SW 1271 (cell line): ENCODE measurements at places on chromosomes 2 and 18.

GRCh38 chr2:145813481-145813880, 1293.6 kb upstream of the ZEB2 start:
- DNase-seq: no peak

GRCh38 chr2:19987936-19988335, 2.0 kb downstream of the WDR35 start:
- DNase-seq: no peak

GRCh38 chr2:240139666-240140393, 628 bp downstream of the OTOS start:
- no peak for DNase-seq

- DNase-seq: no peak
These were observed 17.7 kb downstream of the ADNP2 start for GRCh38 chr18:80126797-80127196.

DNA sequence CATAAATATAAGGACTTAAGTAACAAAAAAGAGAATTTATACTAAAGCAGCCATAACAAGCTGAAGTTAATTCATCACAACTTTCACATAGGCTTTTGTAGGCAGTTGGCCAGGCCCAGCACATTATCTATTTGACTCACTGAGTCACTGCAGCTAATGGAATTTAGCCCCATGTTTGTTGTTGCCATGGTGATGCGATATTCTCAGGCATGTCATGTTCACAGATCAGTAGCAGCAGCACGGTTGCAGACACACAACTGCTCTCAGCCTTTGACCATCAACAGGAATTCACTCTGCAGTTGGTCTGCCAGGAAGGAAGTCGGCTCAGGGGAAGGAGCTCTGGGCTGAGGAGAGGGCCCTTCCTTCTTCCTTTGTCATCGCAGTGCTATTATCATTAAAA, 639.8 kb downstream of the TMEM182 start:
- DNase-seq: no peak

- DNase-seq: no peak
These were observed 1.1 kb downstream of the HOXD3 start for GRCh38 chr2:176158186-176158591.

DNA sequence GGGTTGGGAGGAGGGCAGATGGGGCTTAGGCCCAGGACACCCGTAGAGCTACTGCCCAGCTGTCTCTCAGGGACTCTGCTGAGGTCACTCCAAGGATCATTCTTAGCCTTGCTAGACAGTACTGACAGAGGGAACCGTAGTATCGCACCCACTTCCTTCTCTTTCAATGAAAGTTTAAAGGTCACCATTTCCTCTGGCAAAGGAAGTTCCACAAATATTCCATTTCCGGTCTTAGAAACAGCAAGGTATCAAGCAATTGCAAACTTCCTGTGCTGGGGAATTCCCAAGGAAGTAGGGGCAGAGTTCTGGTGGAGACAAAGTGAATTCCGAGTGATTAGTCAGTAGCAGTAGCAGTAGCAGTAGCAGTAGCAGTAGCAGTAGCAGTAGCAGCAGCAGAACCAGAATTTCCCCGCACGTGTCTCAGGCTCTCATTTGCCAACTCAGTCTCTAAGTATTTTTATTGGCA, 24.7 kb downstream of the IL1B start:
- peak; percentile 93 for DNase-seq

DNA sequence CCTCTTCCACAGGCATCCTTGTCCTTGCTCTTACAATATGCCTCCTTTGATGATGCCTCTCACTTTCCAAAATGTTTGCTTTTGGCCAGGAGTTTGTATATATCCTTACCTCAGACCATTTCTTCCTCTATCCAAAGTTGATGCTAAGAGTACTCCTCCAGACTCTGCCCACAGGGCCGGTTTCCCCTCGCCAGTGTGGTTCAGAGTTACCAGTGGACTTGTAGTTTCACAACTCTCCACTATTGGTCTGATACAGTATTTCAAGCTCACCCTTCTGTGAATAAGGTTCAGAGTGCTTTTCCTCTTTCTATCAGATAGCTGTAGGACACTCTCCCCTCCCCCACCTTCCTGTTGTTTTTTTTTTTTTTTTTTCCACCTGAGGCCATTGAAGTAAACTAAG, 42.2 kb upstream of the LINC00305 start:
- DNase-seq: no peak

DNA sequence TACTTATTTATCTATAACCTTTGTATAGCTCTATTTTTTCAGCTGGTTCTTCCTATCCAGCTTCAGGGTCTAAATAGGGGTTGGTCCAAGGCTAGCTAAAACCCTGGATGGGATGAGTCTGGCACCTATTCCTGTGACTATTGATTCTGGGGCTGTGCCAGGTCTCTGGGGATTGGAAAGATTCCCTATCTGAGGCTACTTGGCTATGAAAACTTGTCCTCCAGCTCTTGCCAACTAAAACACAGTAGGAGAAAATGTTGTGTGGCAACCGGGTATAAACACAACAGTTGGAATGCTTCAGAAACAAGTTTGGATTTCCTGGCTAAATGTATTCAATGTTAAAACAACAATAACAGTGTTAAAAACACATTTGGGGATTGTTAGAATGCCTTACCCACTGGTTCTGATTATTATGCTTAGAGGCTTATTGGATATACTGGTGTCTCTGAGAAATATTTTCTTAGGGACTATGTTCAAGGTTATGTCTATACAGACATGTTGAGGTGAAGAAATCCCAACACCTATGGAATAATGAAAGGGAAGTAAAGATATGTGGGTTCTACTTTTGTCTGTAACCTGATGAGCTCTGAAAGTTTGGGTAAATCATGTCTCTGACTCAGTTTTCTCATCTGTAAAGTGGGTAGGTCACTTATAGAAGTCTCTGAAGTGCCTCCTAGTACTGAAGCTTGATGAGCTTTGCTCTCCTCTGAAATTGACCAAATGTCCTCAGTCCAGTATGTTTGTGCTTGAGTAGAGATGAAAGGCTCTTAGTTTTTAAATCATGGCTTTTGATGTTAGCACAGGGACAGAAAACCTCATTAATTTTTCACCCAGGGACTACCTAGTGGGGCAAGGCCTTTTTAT, 460.7 kb downstream of the MTX2 start:
- DNase-seq: no peak

DNA sequence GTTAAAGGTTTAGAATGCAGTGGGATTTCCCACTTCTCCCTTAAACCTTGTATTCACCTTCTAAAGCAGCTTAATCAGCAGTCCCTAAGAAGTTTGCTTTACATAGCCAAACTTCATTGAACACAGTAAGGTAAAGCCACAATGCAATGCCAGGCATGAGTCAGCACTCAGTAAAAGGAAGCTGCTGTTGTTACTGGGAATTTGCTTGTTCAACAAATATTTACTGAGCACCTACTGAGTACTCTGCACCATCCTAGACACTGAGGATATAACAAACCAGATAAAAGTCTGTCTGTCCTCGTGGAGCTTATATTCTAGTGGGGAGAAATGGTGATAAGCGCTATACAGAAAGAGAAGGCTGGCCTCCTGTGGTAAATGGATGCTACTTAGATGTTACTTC, 162.7 kb downstream of the PKP4 start:
- peak; percentile 22 for DNase-seq

- no peak for DNase-seq
These were observed 6.7 kb upstream of the SCN9A start for GRCh38 chr2:166382448-166382847.

GRCh38 chr18:66575263-66575662, 28.6 kb downstream of the CDH19 start:
- DNase-seq: no peak

GRCh38 chr2:925711-926110, 24.9 kb upstream of the SNTG2 start:
- DNase-seq: no peak

- DNase-seq: no peak
These were observed 92.2 kb downstream of the STPG4 start for GRCh38 chr2:47062681-47063537.

DNA sequence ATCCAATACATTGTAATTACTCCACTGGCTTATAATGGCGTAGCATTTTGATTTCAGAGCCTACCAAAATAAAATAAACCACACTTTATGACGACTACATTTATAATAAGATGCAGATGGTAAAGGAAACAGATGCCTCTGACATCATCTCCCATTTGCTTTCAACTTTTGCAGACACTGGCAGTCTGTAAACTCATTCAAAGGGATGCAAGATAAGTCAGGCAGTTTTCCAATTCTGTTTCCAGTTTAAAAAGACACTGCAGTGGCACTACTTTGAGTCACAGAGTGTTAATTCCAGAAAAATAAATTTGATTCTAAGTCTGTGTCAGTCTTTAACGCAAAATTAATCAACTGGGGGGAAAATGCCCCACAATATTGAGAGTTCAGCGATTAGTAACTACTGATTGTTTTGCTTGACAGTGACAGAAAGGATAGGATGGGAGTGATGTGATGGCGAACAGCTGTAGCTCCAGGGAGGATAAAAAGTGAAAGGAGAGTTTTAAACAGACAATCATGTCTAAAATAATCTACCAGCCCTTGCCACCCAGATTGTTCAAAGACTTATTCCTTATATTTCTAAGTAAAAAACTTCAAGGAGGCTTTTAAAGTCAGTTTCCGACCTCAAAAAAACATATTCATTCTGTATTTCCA, 6.7 kb downstream of the DSEL start:
- no peak for DNase-seq

- DNase-seq: no peak
These were observed 63.5 kb upstream of the TAF1B start for GRCh38 chr2:9779596-9780264.

- no peak for DNase-seq
These were observed 79.8 kb downstream of the CCDC150 start for GRCh38 chr2:196719110-196719872.

DNA sequence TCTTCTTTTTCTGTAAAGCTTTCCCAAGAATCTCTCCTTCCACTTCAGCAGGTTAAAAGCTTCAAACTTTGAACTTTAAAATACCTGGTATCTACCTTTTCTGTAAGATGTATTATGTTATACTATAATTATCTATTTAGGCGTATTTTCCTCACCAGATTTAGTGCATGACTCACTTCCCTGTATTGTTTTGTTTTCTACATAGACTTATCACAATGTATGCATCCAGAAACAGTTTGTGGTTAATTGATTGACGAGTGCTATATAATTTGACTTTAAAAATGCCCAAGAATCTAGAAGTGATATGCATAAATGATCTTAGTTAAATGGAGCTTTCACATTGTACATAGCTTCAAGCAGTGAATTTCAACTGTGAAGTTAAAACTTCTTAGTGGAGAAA, 473.9 kb upstream of the CDH2 start:
- no peak for DNase-seq

GRCh38 chr2:86185517-86186212, 9.6 kb downstream of the IMMT start:
- no peak for DNase-seq

DNA sequence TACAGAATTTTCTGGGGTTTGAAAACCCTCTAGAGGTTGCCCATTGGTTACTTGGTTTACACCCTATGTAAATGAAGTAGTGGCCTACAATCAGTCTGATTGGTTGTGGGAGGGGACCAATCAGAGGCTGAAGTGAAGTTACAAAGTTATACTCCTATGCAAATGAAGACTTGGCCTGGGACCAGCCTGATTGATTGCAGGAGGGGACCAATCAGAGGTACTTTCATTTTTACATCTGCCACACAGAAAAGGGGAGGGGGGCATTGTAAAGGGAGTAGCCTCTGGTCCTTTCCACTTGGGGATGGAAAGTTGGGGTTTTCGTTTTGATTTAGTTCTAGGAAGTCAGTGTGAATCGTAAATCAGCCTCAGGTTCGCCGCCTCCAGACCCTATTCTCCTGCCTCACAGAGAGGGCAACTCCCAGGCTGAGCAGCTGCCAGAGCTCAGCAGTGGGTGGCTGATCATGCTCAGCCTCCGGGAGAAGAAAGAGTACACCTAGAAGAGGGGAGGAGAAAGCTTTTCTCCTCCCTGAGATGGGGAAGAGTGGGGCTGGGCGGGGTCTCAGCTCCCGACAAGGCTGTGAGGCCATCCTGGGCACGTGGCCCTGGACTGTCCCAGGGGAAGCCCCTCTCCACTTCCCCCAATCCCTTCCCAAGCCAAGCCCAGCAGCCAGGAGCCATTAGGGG, 372.5 kb downstream of the GALR1 start:
- no peak for DNase-seq

GRCh38 chr2:6934758-6935651, 17.8 kb downstream of the RNF144A start:
- no peak for DNase-seq

DNA sequence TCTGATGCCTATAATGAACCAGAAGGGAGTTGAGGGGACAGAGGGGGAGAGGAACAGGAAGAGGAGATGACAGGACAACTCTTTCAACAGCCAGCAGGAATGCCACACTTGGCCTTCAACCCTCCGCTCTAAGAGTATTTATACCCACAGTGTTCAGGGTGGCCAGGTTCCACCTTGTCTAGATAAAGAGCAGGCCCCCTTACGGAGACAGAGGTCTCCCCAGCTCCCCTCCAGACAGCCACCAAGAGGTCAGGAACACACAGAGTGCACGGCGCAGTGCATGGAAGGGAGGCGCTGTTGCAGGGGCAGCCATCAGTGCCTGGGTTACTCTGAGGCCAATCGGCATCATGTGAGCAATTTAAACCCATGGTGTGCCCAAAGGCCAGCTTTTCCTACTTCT, 176.9 kb downstream of the SMAD7 start:
- DNase-seq: no peak

DNA sequence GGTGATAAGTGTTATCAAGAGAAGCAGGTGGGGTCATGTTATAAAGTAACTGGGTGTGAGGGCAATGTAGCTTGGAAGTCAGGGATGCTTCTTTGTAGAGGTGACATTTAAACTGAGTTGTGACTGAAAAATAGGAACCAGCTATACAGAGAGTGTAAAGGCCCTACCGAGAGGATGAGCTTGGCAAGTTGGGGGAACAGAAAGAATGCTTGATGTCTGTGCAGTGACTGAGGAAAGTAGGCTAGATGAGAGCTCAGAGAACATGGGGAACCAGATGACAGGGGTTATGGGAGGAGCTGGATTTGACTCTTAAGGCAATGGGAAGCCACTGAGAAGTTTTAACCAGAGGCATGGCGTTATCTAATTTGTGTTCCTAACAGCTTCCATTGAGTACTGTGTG, 115.3 kb downstream of the DOCK10 start:
- DNase-seq: no peak

GRCh38 chr18:57533006-57533867, 53.3 kb downstream of the FECH start:
- no peak for DNase-seq

DNA sequence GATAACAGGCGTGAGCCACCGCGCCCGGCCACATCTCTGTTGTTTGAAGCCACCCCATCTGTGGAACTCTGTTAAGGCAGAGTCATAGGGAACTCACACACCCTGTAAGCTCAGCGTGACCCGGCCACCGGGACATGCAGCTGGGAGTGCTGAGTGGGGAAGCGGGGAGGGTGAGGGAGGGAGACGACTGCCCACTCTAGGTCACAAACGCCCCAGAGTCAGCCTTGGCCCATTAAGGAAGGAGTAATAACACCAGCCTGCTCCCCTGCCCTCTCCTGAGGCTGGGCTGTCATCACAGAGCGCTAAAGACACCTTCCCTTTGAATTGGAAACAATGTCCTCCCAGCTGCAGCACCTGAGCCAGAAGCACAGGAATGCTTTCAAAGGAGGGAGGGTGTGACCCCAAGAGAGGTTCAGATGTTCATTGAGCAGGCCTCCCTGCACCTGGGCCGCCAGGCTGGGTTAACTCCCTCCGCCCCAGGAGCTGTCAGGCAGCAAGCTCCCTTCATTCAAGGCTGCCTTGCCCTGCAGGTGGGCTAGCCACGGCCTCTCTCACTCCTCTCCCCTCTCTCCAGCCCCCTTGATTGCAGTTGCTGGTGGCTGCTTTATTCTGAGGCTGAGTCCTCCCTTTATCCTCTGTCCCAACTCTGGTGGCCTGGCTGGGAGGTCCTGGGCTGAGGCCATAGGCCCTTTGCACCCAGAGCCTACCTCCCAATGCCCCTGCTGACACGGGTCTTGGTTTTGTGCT, 77.2 kb upstream of the HPCAL1 start:
- DNase-seq: no peak

GRCh38 chr2:132615329-132616085, 54.5 kb downstream of the LYPD1 start:
- DNase-seq: no peak
